ENCODE measurements at places on chromosomes 16 and 17.
A peak's percentile ranks its signal among the peaks of the same experiment; 100 is the strongest.

DNA sequence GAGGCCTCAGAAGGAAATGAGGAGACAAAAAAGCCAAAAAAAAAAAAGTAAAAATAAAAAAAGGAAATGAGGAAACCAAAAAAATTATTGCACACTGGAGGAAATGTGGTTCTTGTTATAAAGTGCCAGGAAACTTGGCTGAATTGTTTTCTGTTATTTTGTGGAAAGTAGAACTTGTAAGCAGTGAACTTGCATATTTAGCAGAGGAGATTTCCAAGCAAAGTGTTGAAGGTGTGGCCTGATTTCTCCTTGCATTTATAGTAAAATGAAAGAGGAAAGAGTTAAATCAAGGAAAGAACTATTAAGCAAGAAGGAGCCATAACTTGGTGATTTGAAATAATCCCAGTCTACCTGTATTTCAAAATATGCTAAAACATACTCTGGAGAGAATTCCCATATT lies 34.1 kb upstream of the CPPED1 start:
- no peak for DNase-seq

- no peak for DNase-seq
Observed at GRCh38 chr17:7241090-7241733, 1.0 kb downstream of the GABARAP start.

GRCh38 chr17:74956093-74956492 lies 16.5 kb downstream of the HID1 start:
- no peak for DNase-seq

DNA sequence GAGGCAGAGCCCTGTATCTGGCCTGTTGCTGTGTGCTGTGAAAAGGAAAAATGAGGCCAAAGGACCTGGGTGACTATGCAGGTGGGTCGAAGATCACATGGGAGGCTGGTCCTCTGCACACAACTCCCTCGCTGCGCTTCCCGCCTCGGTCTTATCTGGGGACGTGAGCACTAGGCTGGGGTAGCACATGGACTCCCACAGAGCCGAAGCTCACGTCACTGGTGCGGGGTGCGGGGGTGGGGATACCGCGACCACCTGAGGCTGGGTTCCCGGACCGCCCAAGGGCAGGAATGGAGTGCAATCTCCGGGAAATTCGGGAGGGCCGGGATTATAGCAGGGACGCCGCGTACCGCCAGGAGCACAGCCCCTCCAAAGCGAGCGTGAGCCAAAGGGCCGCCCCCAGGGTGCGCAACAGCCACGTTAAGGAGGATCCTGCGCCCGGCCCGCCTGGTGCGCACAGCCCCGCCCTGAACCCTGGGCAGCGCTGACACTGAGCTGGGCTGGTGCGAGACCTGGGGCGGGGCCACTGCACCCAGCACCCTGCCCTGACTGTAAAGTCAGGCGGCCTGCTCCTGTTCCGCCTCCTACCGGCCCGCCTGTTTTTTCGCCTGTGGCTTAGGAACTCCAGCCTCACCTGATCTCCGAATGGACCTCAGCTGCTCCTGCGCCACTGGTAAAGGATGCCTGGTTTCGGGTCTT lies 4.8 kb downstream of the MT1A start:
- peak; percentile 86 for DNase-seq

GRCh38 chr16:85611444-85612190 lies 1.5 kb upstream of the GSE1 start:
- DNase-seq, result peak; percentile 87

DNA sequence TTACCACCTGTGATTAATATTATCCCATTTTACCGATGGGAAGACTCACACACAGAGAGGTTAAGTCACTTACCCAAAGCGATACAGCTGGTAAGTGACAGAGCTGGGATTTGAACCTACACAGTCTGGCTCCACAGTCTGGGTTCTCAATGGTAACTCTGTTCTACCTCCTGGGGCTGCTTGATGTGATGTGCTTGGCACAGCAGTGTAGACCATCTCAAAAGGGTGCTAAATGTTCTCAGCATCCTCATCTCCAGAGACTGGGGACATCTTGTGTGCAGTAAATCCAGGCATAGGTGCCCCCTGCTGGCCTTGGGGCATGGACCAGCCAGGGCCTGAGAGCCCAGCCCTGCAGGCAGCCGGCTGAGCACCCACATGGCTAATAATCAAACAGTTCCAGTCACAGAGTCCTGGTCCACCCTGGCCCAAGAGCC lies 15.4 kb upstream of the KATNB1 start:
- peak; percentile 69 for DNase-seq

DNA sequence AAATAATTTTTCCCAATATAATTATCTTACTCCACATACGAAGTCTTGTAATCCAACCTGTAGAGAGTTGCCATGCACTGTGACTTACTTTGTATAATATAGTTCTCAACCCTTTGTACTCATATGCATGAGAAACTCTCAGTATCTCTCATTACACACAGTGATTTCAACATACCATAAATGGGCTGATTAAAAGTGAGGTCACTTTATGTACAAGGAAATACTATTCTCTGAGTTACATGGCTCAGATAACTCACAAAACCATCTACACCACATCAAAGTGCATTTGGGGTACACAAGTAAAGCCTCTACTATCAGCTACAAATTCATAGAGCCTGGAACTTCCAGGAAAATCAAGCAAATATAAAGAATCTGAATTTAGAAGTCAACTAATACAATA lies 27.9 kb downstream of the SLFN12 start:
- DNase-seq, result peak; percentile 0

DNA sequence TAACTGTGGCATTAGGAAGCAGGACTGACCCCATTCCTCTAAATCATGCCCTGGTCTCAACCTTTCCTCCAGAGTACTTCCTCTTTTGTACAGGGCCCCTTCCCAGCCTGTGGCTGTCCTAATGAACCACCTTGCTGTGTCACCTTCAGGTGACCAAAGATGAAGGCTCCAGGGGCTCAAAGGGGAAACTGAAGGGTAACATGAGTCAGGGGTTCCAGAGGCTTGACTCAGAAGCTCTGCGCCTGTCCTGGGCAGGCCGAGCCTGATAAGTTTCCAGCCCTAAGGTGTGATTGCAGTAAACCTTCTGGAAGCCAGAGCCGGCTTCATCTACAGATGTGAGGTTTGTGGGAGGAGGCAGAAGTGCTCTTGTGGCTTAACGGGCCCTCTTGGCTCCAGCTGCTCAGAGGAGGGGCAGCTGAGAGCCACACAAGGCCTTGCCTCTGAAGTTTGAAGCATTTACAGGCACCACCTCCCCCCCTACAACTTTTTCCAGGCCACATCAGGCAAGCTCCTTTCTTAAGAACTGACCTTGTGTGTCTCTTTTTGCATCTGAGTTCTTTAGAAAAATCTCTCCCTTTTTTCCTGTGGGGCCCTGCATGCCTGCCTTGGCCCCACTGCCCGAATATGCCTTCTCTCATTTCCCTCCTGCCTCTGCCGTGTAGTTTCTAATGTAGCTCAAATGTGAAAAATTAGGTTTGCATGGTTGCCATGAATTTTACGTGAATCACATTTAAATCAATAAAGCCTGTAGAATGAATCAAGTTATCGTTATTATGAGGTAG lies 149.9 kb downstream of the CLEC16A start:
- DNase-seq, result peak; percentile 11
